ENCODE measurements at places on chromosomes 3 and 15.

DNA sequence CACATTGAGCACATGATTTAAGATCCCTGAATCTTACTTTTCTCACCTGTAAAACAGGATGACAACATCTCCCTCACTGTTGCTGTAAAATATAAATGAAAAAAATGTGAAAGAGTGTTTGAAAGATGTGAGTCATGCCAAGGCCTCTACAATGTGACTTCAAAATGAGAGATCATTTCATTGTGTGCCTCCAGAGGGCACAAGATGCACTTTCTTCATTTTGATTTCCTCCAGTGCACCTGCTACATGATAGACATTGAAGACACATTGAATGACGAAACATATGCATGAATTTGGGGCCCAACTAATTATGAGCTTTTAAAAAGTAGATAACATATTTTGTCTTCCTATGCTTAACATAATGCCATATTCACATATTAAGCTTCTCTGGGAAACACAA is 170.3 kb downstream of the MOBP start:
- DNase-seq = peak; percentile 41

DNA sequence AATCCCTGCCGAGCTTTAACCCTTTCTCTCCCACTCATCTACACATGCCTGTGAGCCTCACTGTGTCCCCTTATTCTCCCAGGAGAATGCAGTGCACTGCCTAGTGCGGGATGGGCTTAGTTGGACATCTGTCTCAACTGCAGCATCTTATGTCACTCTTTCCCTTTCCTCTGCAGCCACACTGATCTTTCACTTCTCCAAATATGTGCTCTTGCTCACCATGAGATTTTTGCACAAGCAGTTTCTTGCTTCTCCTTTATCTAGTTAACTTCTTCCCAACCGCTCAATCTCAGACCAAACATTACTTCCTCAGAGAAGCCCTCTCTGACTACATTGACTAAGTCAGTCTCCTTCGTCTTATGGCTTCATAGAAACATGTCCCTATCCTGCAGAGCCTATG is 292.3 kb downstream of the KBTBD8 start:
- no peak for DNase-seq

DNA sequence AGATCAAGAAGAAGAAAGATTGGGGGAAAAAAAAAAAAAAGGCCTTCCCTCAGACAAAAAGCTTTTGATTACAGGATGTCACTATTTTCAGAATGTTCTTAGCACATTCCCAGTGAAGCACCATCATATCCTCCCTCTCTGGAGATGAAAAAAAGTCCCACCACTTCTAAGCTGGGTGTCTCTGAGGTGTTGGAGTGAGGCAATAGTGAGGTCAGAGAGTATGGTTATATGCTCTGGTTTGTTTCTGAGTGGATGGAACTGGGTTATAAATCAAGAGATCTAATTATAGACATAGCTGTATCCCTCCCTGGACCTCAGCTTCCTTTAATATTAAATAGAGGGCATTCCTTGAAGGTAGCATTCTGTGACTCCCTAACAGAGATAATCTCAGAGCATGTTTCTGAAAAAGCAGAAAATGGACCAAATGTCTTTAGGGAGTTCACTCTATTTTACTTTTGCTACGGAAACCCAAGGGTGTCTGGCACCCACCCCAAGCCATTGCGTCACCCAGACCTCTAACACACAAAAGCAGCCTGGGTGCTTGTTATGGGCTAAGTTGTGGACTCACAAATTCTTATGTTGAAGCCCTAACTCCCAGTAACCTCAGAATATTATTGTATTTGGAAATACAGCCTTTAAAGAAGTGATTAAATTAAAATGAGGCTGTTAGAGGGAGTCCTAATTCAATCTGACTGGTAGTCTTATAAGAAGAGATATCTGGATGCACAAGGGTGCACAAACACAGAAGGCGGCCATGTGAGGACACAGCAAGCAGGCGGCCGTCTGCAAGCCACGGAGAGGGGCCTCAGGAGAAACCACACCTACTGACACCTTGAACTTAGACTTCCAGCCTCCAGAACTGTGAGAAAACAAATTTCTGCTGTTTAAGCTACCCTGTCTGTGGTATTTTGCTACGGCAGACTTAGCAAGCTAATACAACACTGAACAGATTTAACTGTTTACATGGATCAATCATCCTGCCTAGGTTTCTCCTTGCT is 81.5 kb downstream of the MB21D2 start:
- no peak for DNase-seq

DNA sequence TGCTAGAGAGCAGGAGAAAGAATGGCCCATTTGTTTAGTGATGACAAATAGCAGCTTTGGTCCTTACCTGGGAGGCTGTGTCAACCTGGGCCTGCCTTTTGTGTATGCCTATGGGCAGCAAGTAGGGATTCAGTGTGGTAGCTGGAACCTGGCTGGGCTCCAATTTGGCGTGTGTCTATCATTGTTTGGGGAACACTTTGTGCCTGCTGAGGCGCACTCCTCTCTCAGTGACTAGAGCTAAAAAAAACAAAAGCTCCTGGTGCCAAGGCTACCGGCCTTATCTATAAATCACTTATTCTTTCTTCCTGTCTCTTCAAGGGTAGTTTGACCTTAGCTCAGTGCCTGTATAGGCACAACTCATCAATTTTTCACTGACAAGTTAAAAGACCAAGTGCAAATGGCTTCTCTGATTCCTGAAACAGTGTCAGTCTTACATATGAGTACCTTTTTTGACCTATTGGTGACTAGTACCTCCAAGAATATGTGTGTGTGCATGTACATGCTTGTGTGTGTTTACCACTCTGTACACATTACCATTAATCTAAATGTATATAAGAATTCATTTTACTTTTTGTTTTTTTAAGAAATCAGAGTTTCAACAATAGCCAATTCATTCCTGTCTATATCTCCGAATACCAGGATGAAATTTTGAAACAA is 54.6 kb downstream of the GMNC start:
- no peak for DNase-seq

DNA sequence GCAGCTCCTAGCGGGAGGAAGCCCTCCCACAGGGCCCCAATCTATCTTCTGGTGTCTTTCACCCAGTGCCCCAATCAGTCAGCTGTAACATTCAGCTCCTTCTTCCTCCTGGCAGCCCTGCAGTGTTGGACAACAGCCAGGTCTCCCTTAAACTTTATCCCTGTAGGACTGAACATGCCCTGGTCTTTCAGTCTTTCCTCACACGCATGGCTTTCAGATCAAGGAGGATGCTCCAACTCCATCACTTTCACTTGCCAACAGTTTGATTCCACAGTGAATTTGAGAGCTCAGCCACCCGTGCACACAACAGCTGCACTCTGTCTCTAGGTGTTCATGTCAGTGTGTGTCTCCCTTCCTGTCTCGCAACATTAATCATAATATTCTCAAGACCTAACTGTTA is 28.5 kb upstream of the LRRC34 start:
- no peak for DNase-seq

DNA sequence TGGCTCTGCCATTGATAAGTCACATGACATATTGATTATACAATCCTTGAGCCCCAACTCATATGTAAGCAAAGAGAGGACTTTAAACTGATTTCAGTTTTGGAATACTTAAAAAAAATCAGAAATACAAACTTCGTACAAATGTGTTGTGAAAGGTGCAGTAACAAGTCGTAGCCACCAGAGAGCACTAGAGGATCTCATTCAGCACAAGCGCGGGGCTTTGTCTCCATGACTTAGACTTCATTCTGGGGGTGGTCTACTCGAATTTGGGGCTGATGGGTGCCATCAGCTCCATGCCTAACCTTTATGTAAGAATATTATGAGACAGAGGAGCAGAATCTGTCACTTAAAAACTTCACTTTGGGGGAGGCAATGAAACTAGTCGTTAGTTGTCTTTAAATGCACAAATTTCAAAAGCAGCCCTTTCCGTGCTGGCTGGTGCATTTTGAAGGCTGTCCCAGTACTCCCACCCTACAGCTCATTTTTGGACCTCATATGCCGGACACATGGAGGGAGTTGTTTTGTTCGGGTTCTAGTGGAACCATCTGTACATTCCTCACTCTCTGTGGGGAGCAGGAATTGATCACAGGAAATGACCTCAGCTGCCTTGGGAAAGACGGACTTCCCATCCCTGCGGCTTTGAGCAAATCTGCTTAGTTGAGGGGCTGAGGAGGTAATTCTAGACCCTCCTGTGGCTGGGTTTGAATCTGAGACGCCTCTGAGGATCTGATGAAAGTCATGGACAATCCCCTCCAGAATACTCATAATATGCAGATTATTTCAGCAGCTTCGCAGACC is 27.5 kb upstream of the MASP1 start:
- DNase-seq = peak; percentile 57

DNA sequence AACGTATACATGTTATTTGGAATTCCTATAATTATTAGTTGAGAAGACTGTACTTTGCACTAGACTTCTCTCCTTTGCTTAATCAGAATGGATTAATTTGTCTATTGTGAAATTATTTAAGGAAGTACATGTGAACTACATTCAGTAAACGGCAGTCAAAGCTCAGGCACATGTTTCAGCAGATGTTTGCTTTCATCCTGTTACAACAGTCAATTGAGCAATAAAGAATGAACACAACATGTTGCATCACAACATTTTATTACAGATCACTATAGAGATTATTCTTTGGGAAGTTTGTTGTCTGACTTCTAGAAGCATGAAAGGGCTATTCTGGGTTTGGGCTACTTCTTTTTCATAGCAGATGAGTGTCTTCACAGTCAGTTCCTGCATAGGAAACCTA is 39.2 kb downstream of the RAB27A start:
- no peak for DNase-seq

GRCh38 chr3:1068985-1069384 is 23.8 kb upstream of the CNTN6 start:
- no peak for DNase-seq

DNA sequence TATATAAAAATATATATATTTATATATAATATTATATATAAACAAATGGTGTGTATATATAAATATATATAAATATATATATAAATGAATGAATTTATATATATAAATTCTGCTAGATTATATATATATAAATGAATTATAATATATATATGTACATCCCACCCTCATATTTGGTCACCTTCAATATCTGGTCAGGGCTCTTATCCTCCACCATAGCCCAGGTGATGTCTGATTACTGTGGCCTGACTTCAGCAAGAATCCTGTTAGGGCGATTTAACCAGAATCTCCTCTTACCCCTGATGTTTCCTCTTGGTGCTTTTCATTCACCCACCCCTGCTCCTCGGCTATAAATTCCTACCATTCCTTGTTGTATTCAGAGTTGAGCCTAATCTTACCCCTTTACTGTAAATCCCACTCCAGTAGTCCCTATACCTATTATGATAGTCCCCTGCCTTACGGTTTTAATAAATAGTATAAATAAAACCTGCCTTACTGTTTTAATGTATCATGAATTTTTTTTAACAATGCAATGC is 439.6 kb downstream of the PLOD2 start:
- no peak for DNase-seq

DNA sequence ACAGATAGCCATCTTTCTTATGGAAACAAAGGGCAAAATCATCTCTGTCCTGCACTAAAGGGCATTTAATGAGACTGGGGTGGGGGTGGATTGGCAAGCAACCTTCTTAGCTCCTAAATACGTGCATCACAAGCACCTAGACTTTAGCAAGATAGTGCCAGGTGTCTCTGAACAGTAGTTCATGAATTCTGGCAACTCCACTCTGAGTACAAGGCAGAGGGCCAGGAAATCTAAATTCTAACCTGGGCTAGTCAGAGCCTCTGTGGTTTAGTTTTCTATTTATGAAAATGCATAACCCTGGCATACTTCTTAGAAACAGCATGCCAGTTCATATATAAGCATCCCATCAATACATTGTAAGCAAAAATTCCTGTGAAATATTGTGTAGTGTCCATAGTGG is 788.5 kb downstream of the MCTP2 start:
- no peak for DNase-seq

- no peak for DNase-seq
These were observed 15.8 kb downstream of the XXYLT1 start for GRCh38 chr3:195255176-195255500.

DNA sequence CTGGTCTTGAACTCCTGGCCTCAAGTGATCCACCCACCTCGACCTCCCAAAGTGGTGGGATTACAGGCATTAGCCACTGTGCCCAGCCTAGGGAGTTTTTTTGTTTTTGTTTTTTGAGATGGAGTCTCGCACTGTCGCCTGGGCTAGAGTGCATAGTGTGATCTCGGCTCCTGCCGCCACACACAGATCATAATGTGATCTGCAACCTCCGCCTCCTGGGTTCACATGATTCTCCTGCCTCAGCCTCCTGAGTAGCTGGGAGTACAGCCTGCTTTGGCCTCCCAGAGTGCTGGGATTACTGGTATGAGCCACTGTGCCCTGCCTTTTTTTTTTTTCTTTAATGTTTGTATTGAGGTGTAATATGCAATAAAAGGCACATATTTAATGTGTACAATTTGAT is 78.2 kb downstream of the SMAD3 start:
- no peak for DNase-seq

- no peak for DNase-seq
These were observed 85.5 kb upstream of the FAM3D start for GRCh38 chr3:58751882-58752567.

- no peak for DNase-seq
These were observed 85.8 kb downstream of the GAP43 start for GRCh38 chr3:115709093-115709492.

DNA sequence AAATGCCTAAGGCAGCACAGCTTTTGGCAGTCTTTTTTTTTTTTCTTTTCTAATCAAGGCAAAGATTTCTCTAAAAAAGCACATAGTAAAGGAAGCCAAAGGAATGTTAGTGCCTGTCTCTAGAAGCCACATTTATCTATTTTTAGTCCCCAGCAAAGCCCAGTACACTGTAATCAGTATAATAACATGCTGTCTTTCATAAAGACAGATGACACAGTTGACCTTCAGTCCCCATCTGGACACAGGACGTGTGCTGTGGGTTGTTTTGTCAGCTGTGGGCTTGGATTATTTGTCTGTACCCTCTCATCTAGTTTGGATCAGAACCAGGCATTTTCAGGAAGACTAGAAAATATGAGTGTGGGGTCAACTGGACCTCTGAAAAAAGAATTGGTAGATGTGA is 110.4 kb upstream of the CTNNB1 start:
- no peak for DNase-seq

Measured in glomerular endothelial cell (primary cell).